ENCODE measurements at places on chromosomes 1 and 21.

- DNase-seq = no peak
These were observed 7.4 kb downstream of the H3-3A start for GRCh38 chr1:226069811-226070489.

DNA sequence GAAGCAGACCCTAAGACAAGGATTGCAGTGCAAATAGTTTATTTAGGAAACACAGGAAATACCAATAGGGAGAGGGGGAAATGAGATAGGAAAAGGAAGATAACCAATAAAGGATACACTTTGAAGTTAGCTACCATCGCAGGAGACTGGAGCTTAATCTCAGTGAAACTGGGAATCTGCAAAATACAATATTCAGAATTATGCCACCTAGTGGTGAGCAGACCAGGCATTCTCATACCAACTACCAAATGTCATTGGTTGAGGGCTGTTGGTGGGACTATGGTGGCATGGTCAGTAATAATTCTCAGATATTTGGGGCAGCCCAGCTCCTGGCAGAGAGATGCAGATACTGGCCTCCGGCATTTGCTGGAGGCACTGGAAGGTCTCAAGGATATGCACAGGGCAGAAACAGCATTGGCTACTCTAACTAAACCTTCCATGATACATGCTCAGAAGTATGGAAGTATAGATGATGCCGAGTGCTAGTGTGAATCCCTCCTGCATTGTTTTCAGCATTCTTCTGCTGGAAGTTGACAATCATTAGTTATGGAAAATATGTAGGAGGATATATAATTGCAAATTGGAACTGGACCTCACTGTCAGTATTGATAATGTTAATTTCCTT is 11.8 kb upstream of the ZFP69B start:
- peak; percentile 64 for DNase-seq

DNA sequence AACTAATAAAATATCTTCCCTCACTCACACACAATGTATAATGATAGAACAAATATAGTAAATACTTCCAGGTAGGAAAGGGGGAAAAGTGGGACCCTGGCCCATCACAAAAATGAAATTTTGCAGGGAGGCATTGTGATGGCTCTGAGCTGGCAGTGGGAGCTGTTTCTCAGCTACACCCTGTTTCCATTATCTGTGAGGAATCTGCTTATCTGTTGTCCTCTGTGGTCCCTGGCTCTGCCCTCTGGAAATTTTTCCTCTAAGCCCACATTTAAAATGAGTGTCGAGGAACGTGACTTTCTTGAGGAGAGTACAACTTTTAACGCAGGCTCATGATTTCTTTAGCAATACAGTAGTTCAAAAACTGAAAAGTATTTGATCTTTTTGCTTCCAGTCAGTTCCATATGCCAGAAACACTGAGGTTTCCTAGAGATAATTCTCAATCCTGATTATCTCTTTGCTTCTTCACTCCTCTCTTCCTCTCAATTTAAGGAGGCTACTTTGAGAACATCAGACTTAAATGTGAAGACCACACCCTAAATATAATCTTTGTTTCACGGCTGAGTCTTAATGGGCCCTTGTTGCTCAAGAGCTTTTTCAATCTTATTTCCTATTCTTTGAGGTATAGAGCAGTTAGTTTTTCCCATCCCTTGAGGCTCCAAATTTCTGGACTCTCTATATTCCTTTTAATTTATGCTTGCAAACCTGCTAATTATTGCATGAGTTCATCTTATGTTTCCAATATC is 5.0 kb upstream of the EEIG2 start:
- no peak for DNase-seq

GRCh38 chr1:198165927-198166647 is 9.3 kb downstream of the NEK7 start:
- DNase-seq = no peak

DNA sequence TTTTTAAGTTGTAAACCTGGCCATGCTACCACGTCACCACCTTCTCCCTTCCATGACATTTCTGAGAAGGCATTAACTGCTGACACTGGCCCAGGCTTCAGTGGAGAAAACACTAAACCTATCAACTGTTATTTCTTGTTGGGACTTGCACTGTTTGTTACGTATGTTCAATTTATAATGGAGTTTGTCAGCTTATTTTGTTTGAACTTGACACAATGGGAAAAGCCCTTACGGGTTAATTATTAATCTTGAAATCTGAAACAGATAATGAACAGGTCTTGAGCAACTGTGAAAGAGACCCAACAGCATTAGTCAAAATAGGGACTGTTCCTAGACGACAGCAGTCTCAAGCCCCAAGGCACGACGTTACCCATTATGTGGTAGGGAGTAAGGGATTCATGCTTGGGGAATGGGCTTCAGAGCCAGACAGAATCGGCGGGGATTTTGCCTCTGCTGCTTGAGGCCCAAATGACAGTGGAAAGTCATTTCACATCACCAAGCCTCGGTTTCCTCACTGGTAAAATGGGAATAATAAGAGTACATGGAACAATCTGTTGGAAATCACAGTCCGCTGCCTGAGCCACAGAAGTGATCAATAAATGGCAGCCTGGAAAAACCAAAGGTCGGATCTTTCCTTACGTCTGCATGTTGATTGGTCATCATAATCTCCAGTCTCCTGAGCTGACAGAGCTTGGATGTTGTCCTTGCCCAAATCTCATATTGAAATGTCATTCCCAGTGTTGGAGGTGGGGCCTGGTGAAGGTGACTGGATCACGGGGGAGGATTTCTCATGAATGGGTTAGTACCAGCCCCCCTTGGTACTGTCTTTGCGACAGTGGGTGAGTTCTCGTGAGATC is 44.5 kb downstream of the TIAM1 start:
- DNase-seq = no peak

- no peak for DNase-seq
These were observed 84.9 kb upstream of the DMRTA2 start for GRCh38 chr1:50508040-50508586.
